ENCODE measurements at places on chromosomes 3 and 15. TPM values are rescaled to one million over a fixed set of nuclear protein-coding genes. Genes with fewer than 3 reads are reported as not detected.

The RBM15B gene
- total RNA-seq = 44.6 TPM

The ATP10A gene
- total RNA-seq = not detected

The GRAMD1C gene
- 20.2 TPM for total RNA-seq

The CHRNA7 gene
- total RNA-seq = 2.8 TPM

The FEZF2 gene
- not detected for total RNA-seq

DNA sequence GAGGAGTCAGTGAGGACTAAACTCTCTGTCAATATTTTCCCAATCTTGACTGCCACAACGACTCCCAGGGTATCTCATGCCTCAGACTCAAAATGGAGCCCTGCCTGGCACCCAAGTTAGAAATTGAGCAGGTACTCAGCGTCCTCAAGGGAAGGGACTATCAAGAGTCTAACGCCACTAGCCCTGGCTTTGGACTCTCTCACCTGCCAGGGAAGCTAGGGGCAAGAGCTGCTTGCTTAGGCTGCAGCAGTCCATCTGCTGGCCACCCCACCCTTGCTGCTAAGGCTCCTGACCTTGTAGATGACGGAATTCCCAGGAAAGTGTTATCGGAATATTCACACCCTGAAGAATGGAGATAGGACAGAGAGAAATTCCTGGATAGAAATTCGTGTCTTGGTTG is 33.0 kb downstream of the ZIC4 start:
- no peak for DNase-seq

DNA sequence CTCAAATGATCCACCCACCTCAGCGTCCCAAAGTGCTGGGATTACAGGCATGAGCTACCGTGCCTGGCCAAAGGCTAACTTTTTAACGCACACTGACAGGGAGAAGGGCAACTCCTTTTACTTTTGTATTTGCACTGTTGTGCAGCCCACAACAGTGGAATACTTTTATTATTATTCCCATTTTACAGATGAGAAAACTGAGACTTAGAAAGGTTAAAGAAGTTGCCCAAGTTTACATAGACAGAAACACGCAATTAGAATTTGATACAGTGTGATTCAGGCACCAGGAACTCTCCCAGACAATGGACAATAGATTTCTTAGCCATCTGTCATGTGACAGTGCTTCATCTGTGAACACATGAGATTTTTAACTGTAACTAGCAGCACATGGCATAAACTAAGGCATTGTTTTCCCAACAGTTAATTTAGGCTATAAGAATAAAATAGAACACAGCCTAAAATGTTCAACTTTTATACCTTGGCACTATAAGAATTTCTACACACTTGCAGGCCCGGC is 18.8 kb downstream of the STAG1 start:
- no peak for DNase-seq

- no peak for DNase-seq
Measured at GRCh38 chr15:85149465-85150129, 167.9 kb downstream of the PDE8A start.
